ENCODE measurements at places on chromosomes 2 and 18.

DNA sequence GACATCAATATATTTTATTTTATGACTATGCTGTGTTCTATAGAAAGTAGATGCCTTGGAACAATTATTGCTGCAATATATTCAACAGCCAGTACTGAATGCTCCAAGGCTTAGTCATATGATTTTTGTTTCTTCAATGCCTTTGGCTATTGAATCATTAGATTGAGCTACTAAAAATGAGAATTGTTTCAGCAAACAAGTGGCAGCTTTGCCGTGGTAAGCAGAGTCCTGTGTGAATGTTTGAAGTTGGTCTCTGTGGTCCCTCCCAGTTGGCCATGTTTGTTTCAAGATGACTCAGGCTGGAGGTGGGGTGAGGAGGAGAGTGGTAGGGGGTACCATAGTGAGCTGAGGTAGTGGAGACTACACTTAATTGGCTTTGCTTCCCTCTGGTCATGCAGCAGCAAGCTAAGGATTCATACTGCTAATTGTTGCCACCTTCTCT is 198.6 kb upstream of the EPAS1 start:
- DNase-seq: peak; percentile 63

DNA sequence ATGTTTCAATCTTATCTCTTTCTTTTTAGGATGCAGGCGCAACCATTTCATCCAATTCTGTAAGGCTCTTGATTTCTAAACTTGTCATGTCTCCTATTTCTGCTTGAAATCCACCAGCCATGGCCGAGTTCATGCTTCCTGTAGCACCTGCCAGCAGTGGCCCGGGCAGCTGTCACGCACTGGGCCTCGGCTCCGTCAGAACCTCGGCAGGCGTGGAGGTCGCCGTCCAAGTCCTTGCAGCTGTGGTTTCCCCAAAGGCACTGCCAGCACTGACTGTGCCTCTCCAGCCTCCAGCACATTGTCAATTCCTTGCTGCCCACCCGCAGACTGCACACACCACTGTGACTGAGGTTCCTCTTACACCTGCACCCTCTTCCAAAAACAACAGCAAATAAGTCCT is 188.7 kb upstream of the SALL3 start:
- no peak for DNase-seq

- DNase-seq: no peak
Observed at GRCh38 chr2:132466428-132467028, 49.9 kb downstream of the GPR39 start.

- no peak for DNase-seq
Observed at GRCh38 chr2:175679231-175679630, 322.8 kb downstream of the LNPK start.

- peak; percentile 41 for DNase-seq
Observed at GRCh38 chr2:621303-622099, 55.7 kb downstream of the TMEM18 start.

DNA sequence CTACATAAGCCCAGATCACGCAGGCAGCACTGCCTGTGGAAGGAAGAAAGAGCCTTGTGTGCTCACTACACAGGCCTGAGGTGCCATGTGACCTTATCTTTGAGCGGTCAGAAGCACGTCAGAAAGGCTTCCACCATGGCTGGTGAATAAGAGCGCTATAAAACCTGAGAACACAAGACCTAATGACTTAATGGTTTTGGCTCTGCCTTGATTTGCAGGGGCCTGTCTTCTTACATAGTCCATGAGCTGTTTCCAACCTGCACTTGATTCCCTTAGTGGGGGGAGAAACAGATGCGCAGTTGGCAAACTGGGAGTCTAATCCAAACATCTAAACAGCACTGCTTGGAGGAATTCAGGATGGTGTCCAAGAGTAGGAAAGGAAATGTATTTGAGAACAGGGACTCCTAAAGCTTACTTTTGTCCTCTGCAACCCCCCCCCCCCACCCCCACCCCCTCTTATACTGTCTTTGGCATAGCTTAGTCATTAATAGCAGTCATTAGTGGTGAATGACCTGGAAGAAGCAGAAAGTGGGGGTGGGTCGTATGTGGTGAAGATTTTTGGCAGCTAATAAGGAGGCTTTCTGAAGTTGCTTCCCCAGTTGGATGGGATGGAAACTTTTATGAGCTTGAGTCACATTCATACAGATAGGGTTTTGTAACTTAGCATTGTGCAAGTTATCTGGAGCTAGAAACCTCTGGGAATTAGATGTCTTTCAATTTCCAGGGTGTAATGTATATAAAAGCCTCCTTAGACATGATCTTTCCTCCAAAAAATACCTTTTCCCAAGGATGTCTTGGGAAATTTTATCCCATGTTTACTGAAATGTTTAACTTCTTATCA is 454.1 kb downstream of the MEIS1 start:
- no peak for DNase-seq

GRCh38 chr2:168253379-168253778 is 6.0 kb upstream of the STK39 start:
- DNase-seq: peak; percentile 26

- no peak for DNase-seq
Observed at GRCh38 chr2:217798743-217799562, 203.8 kb downstream of the TNS1 start.

DNA sequence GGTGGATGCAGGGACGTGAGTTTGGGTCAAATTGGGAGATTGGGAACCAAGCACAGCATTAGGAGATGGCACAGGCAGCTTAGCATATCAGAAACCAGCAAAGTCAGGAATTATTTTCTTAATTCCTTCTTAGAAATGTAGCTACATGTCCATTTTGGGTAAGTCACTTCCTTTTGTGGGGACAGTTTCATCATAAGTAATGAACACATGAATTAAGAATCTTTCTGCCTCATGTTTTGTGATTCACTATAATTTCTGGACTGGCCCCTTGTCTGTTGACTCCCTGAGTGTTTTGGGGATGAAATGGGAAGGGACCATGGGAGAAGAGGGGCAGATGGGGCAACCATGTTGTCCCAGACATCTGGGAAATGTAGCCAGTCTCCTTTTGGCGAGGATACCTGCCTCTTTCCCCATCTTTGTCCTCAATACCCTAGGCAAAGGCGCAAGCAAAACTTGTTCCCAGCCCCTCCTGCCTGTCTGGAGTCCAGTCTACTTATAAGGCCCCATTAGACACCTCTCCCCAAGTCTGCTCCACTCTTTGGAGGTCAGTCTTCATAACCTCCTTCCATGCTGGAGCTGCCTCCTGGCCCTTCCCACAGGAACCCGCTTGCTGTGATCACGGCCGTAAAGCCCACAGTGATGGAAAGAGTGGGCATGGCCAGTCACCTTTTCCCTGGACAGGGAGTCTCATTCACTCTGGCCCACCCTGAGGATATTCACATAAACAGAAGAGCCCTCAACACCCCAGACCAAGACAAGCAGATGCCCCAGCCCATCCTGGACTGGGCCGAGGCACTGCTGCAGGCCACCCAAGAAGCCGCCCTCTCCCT is 25.7 kb downstream of the MTHFD2 start:
- no peak for DNase-seq

- DNase-seq: no peak
Observed at GRCh38 chr2:65316072-65316471, 88.4 kb downstream of the ACTR2 start.

DNA sequence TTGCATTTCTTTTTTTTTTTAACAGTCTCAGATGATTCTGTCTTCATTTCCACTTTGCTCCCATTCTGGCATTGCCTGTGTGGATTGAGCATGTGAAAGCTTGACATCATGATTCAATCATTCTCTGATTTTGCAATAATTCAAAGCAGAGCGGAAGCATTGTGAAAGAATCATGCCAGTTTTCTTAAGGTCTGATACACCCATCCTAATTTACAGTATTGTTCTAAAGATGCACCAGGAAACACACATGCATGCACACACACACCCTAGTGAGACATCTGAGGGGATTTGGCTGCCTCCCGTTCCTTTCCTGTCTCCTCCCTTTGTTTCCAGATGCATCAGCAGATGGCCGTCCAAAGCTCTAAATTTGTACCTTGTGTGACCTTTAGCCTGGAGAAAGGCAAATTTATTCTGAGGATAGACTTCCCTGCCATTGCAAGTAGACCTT is 97.3 kb downstream of the FMNL2 start:
- DNase-seq: no peak

- DNase-seq: no peak
Observed at GRCh38 chr2:195470622-195471021, 186.4 kb upstream of the SLC39A10 start.

- DNase-seq: peak; percentile 47
Observed at GRCh38 chr2:190766595-190766994, 114.0 kb upstream of the GLS start.

- DNase-seq: no peak
Observed at GRCh38 chr2:206259376-206260187, 14.9 kb upstream of the ZDBF2 start.

DNA sequence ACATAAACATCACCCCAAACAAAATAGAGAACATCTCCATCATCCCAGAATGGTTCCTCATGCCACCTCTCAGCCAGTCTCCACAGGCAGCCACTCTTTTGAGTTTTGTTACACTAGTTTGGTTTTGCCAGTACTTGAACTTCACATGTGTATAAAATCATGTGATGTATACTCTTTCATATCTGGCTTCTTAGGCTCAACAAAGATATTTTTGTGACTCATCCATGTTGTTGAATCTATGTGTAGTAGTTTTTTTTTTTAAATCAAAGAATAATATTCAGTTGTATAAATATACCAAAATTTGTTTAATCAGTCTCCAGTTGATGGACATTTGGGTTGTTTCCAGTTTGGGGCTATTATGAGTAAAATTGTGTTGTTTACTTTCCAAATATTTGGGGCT is 75.9 kb downstream of the PMS1 start:
- no peak for DNase-seq

GRCh38 chr2:101515477-101515876 is 40.6 kb upstream of the RFX8 start:
- no peak for DNase-seq

DNA sequence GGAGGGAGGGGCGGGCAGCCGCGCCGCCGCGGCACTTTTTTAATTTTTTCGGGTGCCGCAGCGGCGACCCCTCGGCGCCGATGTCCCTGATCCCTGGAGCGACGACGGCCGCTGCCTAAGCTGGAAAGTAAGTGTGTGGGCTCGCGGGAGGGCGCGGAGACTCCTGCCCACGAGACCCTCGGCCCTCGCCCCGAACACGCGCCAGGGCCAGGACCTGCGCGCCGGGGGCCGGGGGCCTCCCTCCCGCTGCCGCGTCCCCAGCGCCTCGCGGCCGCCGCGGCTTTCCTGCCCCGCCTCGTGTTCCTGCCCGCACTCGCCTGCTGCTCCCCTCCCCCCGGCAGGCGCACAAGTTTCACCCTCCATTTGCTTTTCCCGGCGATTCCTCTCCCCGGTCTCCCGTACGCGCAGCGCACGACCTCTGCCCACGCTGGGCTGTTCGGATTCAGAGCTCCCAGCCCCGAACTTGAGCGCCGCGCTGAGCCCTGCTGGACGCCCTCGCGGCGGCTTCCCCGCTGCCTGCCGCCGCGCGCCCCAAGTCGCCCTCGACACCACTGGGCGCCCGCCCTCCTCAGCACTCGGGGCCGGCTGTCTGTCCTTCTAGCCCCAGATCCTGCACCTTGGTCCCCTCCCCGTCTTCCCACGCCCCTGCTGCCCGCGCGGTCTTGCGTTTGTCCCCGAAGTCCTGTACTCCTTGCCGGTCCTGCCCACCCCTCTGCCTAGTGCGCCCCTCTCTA is 507 bp downstream of the PKP4 start:
- DNase-seq: peak; percentile 89

DNA sequence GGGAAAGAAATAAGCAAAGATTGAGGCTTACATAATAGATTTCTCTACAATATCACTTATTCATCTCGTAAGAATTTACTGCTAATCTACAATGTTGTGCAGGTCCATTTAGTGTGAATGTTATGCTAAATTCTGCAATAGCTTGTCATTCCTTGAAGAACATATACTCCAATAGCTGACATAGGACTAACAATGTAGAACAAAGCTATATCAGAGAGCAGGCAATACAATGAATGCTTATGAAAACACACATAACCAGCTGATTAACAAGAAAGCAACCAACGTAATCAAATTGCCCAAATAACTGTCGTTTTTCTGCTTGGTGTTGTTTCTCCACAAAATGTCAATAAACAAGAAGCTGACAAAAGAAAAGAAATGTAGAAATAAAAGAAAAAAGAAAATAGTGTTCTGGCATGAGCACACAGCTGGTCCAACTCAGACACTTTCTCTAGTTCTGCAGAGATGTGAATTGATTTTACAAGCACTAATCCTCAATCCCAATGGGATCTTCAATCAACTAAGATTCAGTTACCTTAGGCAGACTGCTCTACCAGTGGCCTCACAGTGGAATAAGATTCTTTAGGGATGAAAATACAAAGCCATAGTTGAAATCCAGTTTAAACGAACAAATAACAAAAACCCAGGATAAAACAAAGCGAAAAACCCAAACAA is 1024.7 kb upstream of the PIK3C3 start:
- DNase-seq: no peak

- DNase-seq: no peak
Observed at GRCh38 chr2:141994066-141994465, 136.8 kb downstream of the LRP1B start.

DNA sequence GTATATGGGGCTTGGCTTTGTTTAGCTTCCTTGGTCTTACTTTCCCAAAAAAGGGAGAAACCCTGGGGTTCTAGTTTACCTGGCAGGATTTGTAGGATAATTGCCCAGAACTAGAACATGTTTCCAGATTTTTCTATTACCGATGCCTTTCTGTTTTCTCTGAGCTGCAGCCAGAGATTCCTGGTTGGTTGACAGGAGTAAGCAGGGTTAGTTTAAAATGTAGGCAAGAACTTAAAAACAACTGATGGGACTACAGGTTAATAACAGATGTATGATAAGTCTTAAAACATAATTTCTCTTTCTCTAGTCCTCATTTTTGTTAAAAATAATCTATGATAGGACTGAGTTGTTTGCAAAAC is 38.9 kb upstream of the GMCL1 start:
- no peak for DNase-seq

DNA sequence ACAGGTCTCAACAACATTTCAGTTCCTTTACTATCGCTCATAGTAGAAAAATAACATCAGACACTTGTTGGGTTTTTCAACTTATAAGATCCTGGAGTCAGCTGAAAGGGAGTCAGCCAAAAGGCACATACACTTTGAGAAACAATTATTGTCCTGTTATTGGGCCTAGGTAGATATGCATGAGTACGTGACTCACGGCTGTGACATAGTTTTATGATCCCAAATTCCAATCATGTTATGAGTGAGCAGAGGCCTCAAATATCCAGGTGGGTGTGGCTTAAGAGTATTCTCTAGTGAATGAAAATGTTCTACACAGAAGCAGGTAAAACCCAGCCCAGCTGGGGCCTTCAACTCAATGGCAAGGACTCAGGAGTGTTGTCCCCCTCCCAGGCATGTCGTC is 27.2 kb downstream of the SERPINB8 start:
- no peak for DNase-seq
